ENCODE measurements at places on chromosomes 3 and 15. TPM values are rescaled to one million over a fixed set of nuclear protein-coding genes. Genes with fewer than 3 reads are reported as not detected.

Gene PCLAF
- total RNA-seq = 5.0 TPM

Gene CCDC9B
- 1.6 TPM for total RNA-seq

Gene DNAJB8
- total RNA-seq = not detected

Gene GHSR
- total RNA-seq = not detected

Gene TTLL13
- 0.31 TPM for total RNA-seq

Gene MESP2
- total RNA-seq = not detected
